ENCODE measurements at places on chromosomes 3 and 15.

DNA sequence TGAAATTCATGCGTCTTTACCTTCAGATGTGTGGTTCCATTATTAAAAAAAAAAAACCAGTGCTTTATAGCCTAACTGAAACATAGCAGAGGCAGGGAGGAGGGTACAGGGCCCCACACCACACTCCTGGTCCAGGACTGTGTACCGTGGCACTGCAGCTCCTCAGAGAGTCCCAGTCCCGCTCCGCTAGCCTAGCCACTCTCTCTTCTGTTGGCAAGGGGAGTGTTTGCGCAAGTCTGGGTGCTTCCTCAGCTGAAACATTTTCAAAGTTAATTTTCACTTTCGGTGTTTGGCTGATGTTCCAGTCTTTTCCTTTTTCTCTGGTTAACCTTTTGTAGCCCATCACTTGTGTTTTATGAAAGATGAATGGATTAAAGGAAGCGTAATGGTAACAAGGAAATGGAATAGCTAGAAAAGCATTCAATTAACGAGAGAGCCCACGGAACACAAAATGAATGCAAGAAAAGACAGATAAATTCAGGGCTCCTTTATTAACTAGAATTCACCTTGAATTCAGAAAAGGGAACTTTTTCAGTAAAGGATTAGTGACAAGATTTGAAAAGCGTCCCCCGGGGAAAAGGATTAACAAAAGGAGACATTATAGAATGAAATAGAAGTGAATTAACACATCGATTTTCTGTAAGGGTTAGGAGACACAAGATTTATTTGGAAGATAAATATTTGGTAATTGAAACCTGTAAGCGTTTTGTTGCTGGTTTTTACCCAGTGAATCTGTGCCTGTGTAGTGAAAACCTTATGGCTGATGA is 177.0 kb downstream of the CACNA2D3 start:
- no peak for DNase-seq

DNA sequence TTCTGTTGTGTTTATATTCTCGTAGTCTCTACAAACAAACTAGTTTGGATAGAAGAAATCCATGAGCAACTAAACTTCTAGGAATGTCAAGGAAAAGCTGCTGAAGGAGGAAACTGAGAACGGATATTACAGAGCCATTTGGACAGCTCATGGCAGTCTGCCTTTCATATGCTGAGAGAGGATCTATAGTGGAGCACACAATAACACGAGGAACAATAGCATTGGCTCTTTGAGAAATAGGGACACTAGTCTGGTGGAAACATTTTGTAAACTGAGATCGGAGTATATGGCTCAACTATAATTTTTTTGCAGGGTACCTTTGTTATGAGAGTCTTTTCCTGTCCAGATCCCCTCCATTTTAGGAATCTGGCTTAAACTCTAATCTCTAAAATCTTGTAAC is 200.5 kb downstream of the CLSTN2 start:
- DNase-seq: no peak

GRCh38 chr3:101979033-101979432 is 129.7 kb downstream of the NFKBIZ start:
- no peak for DNase-seq

GRCh38 chr3:13352621-13353131 is 67.4 kb downstream of the NUP210 start:
- DNase-seq: peak; percentile 20

GRCh38 chr15:101498076-101498716 is 8.7 kb upstream of the PCSK6 start:
- DNase-seq: no peak

- DNase-seq: no peak
Measured at GRCh38 chr15:85333132-85333831, 47.1 kb upstream of the AKAP13 start.

DNA sequence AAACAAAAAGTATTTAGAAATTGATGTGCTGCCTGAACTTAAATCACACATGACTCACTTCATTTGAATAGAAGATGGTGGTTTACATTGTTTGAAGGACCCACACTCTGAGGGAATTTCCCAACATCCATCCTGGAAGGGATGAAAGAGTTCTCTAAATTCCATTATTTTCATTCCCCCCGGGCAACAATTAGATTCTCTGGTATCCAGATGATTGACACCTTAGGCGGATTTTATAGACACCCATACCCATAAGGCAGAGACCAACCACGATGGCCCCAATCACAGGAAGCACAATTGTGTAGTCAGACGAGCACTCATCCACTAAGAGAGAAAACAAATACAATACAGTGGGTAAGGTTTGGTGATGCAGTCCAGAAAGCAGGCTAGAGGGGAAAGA is 24.6 kb upstream of the MCCC1 start:
- no peak for DNase-seq

DNA sequence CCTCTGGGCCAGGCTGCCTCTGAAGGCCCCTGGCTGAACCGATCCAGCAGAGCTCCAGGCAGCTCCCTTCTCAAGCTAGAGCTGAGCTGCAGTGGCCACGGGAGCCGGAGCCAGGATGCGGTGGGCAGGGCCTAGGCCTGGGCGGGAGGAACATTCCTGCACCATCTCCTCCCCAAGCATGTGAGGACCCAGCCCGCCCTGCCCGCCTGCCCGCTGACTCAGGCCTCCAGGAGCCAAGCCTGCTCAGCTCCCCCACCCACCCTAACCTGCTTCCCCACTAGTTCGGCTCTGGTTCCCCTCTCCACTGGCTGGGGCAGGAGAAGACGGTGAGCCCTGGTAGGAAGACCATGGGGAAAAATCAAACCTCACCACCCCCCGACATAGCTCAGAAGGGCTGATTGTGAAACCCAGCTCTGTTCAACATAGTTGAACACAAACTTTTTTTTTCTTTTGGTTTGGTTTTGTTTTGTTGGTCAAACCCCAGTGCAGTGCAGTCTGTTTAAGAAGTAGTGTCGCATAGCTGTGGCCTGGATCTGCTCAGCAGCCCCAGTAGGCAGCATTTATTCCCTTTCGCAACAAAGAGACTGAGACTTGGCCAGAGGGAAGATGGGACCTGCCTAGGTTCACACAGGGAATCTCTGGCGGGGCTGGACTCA is 13.5 kb downstream of the SNX33 start:
- DNase-seq: no peak

- no peak for DNase-seq
Measured at GRCh38 chr15:64926661-64927060, 15.0 kb downstream of the ANKDD1A start.

Measured in activated CD4-positive, alpha-beta T cell treated with anti-CD3 and anti-CD28 coated beads for 4 hours (primary cell).